ENCODE measurements at places on chromosomes 5 and 9. TPM values are rescaled to one million over a fixed set of nuclear protein-coding genes. Genes with fewer than 3 reads are reported as not detected.

DNA sequence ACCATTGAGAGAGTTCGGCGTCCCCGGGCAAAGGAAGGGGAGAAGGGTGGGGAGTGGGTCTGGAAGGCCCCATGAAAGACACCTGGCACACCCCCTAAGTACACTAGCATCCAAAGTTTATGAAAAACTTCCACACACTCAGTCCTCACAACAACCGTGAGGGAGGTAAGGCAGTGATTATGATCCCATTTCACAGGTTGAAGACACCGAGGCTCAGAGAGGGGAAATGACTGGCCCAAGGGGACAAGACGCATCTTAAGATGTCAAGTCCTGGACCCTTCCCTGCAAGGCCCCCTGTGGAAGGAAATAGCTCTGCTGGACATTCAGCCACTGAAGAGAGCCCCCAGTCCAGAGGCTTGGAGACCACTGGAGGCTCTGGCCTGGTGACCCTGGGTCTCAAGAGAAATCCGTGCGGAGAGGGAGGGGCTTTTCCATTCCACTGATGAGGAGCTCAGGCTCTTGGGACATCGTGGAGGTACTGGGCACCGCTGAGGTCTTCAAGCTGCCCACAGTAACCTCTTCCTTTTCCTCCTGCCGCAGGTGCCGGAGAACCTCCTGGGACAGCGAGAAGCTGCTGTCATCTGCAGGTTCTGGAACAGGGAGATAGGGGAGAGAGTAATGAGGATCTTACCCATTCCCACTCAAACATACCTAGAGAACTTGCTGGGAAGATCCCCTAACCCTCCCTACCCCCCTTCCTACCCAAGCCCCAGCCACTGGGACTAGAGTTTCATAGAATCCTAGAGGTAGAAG is 5.2 kb downstream of the SMIM33 start:
- H3K36me3 ChIP-seq = peaks cover 15% of the 10 kb centered on the region
- no peak for DNase-seq
- no peak overlapping the region for H3K4me3 ChIP-seq

GRCh38 chr9:90137801-90138200 is 504.8 kb downstream of the DIRAS2 start:
- H3K4me1 ChIP-seq = no peaks in the 10 kb centered on the region
- no peak for DNase-seq
- no peak overlapping the region for H3K27ac ChIP-seq
- no peaks in the 10 kb centered on the region for H3K36me3 ChIP-seq

- no peaks in the 10 kb centered on the region for H3K36me3 ChIP-seq
- no peaks in the 10 kb centered on the region for H3K4me1 ChIP-seq
- no peaks in the 10 kb centered on the region for H3K27me3 ChIP-seq
- H3K27ac ChIP-seq = no peak overlapping the region
- no peak for DNase-seq
Measured at GRCh38 chr9:125388978-125389377, 127.4 kb downstream of the GAPVD1 start.

- no peaks in the 10 kb centered on the region for H3K4me1 ChIP-seq
- H3K27me3 ChIP-seq = peaks cover 42% of the 10 kb centered on the region
- H3K27ac ChIP-seq = no peak overlapping the region
- peak; percentile 78 for DNase-seq
- no peaks in the 10 kb centered on the region for H3K36me3 ChIP-seq
Measured at GRCh38 chr5:132007399-132008162, 3.9 kb downstream of the ACSL6 start.

Gene RNF208
- polyA plus RNA-seq = 1.6 TPM
